Epithelial cell of esophagus (primary cell): ENCODE measurements at places on chromosomes 7 and 10.

- peak; percentile 1 for DNase-seq
Measured at GRCh38 chr7:155136619-155137243, 66.6 kb downstream of the HTR5A start.

- DNase-seq: peak; percentile 63
Measured at GRCh38 chr7:12431886-12432556, 28.4 kb upstream of the VWDE start.

DNA sequence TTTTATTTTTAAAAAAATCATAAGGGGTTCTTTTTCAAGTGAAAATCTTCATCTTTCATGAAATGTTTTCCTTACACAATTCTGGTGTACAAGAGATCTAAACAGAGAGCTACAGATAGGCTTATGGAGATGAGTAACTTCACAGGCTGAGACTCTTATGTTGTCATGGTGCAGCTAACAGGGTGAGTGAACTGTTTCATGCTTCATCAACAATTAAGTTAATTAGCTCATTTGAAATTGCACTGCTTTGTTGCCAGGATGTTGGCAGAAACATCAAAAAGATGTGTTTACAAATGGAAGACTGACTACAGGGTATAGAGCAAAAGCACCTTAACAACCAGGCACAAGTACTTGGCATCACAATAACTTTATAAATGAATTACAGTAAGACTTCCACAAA lies 230.8 kb downstream of the FOXP2 start:
- no peak for DNase-seq

GRCh38 chr7:1043552-1044188 lies 676 bp upstream of the GPR146 start:
- peak; percentile 11 for DNase-seq

GRCh38 chr7:81624650-81625631 lies 144.9 kb downstream of the HGF start:
- no peak for DNase-seq

DNA sequence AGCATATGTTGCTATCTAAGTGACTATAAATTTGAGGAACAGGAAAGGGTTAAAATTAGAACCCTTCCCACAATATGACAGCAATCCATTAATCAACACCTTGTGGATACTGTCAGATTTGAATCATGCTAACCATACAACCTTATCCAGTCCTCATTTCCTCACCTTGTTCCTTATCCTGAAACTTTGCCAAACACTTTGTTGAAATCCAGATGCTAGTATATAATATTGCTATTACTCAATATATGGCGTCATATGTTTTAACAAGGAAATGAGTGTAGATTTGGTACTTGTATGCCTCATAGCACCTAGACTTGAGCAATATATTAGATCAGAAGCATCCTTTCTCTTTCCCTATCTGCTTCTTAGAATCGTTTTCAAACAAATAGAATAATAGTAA lies 66.3 kb upstream of the SLC25A13 start:
- peak; percentile 94 for DNase-seq
